ENCODE measurements at places on chromosomes 1 and 21.

DNA sequence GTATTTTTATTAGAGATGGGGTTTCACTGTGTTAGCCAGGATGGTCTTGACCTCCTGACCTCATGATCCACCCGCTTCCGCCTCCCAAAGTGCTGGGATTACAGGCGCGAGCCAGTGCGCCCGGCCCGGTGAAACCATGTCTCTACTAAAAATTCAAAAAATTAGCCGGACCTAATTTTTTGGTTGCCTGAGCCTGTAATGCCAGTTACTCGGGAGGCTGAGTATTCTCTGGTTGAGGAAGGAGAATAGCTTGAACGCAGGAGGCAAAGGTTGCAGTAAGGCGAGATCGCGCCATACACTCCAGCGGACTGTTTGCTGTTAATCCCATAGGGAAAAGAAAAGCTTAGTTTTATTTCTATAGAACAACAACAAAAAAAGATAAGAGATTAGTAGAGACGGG lies 29.9 kb upstream of the HJV start:
- DNase-seq: peak; percentile 24

DNA sequence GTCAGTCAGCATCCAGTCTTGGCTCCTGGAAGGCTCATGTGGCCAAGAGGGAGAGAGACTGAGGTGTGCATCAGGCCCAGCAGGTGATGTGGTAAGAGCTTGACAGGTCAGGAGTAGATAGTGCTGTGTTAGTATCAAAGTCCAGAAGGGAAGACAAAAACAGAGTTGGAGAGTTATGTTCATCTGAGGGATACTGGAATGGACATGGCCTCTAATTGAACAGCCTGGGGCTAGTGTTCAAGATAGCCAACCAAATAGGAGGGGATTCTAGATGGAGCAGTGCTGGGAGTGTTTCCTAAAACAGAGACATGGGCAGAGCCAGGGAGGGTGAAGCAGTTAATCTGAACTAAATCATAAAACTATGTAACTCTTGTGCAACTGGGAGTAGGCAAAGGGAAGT lies 120.7 kb upstream of the MARK1 start:
- DNase-seq: no peak

- DNase-seq: no peak
These were observed 11.9 kb downstream of the SLC1A7 start for GRCh38 chr1:53130598-53130877.

DNA sequence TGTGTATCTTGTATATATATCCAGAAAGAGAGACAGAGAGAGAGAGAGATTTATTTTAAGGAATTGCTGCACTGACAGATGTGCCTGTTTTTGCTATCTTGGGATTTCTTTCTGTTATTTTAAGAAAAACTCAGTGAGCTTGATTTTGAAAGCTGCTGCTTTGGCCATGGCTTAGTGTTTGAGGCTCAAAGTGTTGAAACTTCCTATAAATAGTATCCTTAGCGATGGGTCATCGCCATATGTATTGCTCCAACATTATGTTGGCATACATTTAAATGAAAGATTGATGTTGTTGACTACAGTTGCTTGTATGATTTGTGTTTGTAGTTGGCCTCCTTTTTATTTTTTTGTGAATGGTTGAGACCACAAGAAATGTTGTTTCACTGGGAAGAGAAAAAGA lies 29.0 kb upstream of the NTPCR start:
- DNase-seq: peak; percentile 43

DNA sequence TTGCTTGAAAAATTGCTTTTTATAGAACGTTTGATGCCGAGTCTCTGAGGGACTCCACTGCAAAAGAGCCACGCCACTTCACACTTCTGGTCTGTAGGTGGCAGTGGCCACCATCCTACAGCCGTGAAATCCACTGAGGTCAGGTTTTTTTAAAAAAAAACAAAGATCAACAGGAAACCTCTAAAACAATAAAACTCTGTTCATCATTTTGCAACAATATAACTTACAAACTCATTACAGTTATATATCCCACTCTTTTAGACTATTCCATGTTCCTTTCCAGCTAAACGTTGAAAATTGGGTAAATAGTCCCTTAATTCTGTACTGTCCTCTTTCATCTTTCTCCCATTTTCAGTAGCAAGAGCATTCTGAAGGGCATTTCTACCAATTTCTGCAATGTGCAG lies 64.6 kb upstream of the FMN2 start:
- DNase-seq: peak; percentile 46

GRCh38 chr1:42170779-42171621 lies 6.5 kb upstream of the GUCA2A start:
- DNase-seq: peak; percentile 48

DNA sequence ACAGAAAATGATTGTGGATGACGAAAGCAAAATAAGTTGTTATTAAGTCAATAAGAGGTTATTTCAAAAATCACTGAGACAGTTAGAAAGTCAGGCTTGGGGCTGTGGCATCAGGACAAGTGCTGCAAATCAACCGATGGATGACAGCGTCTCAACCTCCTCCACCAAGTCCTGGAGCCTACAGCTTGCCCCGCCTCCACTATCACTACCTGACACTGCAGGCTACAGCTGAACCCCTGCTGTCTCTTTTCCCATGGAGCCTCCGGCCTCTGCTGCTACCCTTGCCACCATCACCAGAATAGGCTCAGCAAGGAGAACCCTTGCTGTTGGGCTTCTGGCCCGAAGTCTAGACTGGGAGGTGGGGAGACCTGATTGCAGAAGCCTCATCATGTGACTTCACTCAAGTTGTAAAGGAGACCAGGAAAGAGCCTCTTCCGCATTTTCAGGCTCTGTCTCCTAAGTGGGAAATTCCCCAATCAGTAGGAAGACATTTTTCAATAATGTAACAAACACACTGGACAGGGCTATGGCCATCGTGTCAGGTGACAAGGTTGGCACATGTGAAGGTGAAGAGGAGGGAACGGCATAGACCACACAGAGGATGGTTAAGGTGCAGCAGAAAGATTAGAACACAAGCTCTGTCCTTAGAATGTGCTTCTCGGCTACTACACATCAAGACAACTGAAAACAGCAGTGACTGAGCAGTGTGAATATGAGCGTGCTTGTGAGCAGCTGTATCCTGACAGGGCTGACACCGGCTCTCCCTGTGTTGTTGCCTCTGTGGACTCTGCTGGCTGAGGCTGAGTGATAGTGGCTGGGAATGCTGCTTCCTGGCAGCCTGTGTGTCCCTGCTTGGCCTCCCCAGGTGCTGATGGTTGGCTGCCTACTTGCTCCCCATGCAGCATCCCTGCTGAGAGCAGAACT lies 660.7 kb downstream of the PTPRU start:
- DNase-seq: peak; percentile 3

- no peak for DNase-seq
These were observed 28.7 kb downstream of the PHC2 start for GRCh38 chr1:33402206-33402605.

DNA sequence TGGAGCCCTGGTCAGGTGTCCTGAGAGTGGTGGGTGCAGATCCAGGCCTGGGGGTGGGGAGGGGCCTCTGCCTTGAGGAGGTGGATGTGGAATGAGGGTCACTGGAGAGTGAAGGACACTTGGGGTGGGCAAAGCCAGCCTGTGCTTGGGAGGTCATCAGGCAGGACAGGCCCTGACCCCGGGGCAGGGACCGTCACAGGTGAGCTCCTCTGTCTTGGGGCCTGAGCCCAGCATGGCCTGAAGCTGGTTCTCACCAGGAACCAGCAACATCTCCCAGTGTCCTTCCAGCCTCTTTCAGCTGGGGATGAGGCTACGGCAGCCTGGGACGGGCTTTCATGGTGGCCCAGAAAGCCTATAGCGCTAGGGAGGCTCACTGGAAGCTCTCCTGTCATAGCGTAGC lies 831 bp upstream of the KRTAP10-2 start:
- no peak for DNase-seq

GRCh38 chr21:27277110-27277509 lies 310.2 kb upstream of the ADAMTS5 start:
- DNase-seq: no peak

- no peak for DNase-seq
These were observed 105.6 kb upstream of the COG2 start for GRCh38 chr1:230536641-230537155.

GRCh38 chr1:199735660-199736059 lies 291.9 kb upstream of the NR5A2 start:
- no peak for DNase-seq

DNA sequence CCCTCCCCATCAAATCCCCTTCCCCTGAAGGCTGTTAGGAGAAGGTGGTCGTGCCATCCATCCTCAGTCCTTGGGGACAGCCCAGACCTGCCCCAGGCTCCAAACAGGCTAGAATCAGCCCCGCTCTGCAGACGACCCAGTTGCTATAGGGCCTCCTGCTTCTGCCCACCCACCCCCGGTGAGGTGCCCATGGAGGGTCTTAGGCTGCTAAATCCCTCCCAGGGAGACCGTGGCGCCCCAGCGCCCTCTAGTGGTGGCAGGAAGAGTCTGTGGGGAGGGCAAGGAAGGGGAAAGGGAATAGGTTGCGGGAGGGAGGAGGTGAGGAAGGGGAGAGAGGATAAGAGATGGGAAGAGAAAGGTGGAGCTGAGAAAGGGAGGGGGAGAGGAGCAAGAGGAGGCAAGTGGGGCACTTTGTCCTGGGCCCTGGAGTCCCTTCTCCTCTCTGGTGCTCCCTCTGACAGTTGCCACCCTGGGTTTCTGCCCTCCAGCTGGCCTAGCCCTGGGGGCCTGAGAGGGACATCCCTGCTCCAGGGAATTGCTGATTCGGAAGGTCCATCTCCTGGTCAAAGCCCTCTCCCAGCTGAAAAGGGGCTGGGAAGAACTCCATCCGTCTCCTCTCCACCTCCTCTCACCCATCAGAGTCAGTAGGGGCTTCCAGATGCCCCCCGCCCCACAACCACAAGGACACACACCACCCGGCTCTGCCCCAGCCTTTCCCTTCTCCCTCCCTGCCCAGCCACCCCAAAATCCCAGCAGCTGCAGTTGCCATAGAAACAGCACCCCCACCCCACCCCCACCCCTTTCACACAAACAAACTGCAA lies 55.4 kb downstream of the CAMK2N1 start:
- no peak for DNase-seq

DNA sequence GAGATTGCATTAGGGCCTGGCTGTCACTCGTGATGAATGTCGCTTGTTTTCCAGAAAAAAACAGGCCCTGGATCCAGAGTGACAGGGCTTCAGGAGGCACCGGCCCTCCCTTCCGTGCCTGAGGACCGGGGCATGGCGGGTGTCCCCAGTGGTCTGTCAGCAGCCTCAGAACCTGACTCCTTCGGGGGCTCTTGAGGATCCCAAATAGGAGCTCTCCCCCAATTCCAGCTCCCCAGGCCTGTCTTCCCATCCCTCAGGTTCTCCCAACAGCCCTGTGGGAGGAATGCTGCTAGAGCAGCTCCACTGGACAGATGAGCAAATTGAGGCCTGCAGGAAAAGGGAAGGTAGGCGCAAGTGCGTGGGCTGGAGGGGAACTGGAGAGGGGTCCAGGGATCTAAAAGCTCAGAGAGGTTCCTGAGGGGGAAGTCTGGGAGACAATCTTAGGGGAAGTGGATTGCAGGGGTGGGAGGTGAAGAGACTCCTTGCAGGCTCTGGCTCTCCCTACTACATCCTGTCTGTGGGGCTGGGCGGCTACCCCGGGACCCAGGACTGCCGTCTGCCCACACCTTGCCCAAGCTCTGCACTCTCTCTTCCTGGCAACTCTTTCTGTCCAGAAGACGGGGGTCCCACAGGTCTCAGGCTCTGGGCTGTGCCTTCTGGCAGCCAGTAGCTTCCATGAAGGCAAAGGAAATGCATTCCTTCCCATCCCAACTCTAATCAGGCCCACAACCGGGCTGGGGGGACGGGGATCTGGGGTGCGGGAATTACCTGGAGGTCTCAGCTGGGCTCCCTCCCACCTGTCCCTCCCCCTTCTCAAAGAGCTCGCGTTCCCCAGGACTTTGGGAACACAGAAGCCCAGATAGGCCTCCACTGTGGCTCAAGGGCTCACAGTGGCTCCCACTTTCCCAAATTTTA lies 105.7 kb upstream of the CASZ1 start:
- no peak for DNase-seq

DNA sequence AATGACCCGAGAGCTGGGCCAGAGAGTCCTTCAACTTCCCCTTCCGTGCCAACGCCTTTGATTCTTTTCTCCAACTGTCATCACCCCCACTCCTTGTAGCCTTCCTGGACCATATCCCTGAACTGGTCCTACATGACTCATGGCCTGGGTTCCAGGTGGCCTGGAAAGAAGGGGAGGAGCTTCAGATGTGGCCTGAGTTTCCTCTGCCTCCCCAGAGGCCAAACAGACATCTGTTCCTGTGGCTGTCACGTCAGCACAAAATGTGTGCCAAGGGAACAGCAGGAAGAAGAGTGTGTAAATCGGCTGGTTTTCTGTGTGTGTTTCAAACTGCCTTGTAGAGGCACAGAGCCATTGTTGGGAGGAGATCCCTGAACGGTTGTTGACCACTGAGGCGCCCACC lies 24.9 kb upstream of the KIRREL1 start:
- peak; percentile 29 for DNase-seq

DNA sequence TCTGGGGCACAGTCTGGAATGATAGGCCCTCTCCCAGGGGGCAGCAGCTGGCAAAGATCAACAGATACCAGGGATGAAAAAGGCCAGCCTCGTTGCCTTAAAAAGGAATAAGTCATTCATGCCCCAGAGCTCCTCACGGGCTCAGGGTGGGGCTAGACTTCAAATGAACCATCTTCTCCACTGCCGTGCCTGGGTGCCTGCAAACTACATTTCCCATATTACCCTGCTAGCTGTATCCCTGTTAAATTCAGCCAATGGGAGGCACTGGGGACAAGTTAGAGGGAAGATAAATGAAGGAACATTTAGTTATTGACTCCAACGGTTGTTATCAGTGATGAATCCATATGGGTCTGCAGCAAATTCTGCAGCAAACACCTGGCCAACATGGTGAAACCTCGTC lies 101.2 kb upstream of the CYYR1 start:
- no peak for DNase-seq

GRCh38 chr1:50719126-50719525 lies 240.9 kb downstream of the FAF1 start:
- DNase-seq: no peak

DNA sequence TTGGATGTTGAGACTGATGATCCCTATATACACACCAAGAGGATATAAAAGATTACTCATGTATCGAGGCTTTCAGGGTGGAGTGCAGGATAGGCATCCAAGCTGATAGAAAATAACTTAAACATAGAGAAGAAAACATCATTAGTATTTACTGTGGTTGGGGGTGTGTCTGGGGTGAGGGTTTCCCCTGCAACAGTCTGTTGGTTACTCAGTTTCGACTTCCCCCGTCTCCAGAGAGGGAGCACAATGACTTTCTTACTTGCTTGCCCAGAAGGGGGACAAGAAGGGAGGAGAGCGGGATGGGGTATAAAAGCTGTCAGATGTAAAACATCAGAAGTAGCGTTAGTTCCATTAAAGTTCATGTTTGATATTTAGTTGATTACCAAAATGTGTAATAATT lies 717.4 kb upstream of the ZP4 start:
- no peak for DNase-seq

All from muscle of leg (tissue), 16 donors.